ENCODE measurements at places on chromosomes 6 and 20.

- DNase-seq, result no peak
Measured at GRCh38 chr6:128567029-128567428, 46.6 kb upstream of the PTPRK start.

DNA sequence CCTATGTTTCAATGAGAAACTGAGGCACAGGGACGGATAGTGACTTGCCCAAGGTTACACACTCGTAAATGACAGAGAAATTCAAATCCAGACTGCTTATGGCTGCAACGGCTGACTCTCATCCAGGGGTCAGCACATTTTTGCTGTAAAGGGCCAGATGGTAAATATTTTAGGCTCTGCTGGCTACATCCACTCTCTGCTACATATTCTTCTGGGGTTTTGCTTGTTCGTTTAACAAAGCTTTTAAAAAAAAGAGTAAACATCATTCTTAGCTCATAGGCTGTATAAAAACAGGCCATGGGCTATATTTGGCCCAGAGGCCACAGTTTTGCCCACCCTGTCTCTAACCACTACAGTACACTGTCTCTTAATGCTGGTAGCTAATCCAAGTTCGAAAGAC, 103.4 kb downstream of the PREX1 start:
- DNase-seq, result no peak

GRCh38 chr6:92364948-92365541, 1054.3 kb downstream of the EPHA7 start:
- peak; percentile 23 for DNase-seq

DNA sequence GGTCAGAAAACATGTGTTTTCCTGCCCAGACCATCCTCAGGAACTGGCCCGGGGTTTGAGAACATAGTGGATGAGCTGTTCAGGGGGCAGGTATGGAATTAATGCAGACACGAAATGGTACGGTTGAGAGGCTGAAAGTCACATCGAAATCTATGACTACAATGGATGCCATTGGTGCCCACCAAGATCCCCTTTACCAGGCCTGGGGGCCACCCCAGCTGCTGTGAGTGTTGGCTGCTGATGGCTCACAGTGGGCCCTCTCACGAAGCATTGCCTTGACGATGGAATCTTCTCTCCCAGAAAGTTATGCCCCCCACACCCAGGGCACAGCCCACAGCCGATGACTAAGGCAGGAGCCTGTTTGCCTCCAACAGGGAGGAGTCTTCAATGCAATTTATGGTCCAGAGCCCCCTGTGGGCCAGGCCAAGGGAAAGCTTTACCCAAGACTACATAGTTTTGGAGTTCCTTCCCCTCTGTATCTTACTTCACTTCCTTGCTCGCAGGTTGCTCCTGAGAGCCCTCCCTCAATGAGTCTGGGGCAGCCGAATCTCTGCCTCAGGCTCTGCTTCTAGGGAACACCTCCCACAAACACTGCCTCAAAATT, 92.6 kb downstream of the BFSP1 start:
- no peak for DNase-seq

DNA sequence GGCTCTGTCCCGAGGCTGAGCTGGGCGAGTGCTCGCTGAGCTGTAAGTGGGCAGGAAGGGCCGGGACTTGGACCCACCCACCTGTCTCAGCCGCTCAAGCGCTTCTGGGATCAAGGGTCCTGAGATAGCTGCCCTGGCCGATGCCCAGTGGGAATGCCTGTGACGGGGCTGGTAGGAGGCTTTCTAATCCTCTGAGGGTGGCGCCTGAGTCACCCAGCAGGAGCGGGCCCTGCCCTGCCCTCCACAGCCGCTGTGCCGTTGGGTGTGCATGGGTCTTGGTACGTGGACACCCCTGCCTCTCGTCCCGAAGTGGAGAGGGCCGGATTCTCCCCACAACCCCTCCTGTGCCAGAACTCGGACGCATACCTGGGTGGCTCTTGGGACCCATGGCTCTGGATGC, 43.1 kb upstream of the GATA5 start:
- DNase-seq, result no peak

DNA sequence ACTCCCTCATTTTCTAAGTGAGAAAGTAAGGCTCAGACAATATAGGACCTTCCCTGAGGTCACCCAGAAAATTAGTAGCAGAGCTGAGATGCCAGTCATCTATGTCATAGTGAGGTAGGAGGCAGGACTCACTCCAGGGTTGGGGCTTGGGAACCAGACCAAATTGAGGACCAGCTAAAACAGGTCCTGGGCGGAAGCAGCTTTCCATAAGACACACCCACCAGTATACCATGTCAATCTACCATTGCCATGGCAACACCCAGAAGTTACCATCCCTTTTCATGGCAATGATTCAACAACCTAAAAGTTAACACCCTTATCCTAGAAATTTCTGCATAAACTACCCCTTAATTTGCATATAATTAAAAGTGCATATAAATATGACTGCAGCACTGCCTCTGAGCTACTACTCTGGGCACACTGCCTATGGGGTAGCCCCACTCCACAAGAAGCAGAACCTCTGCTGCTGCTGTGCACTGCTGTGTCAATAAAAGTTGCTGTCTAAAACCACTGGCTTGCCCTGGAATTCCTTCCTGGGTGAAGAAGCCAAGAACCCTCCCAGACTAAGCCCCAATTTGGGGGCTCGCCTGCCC, 30.3 kb upstream of the OCSTAMP start:
- peak; percentile 29 for DNase-seq

GRCh38 chr6:28105245-28105639, 19.2 kb upstream of the ZSCAN16 start:
- peak; percentile 50 for DNase-seq

DNA sequence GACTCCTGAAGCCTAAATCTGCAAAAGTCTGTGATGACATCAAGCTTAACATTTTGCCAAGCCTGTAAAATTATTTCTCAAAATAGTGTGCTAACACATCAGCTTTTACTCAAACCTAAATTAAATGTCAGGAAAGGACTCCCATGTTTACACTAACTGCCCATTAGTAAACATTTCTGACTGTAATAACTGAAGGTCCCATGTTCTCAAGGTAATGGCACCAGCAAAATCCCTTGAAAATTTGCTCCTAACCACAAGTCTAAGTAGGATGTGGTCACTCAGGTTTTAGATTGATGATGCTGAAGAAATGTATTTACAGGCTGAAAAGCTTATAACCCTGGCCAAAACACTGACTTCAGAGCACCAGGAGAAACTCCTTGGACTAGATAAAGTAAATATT, 33.0 kb downstream of the BACH2 start:
- no peak for DNase-seq

GRCh38 chr20:51219544-51219943, 196.6 kb upstream of the KCNG1 start:
- no peak for DNase-seq

DNA sequence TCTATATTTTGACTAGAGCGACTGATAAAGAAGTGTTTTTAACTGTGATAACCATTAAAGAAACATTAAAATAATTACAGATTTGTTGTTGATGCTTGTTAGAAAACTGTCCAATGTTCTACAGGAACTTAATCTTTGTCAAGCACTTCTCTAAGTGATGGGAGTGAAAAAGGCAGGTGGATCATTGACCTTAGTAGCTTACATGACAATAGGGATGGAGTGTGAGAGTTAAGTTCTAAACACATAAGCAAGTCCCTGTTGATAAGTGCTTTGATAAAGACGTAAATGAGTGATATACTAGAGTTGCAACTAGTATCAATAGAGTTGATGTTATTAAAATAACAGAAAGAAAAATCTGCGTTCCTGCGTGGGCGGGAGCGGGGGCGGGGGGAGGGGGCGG, 931.5 kb upstream of the EPHA7 start:
- DNase-seq, result peak; percentile 16

DNA sequence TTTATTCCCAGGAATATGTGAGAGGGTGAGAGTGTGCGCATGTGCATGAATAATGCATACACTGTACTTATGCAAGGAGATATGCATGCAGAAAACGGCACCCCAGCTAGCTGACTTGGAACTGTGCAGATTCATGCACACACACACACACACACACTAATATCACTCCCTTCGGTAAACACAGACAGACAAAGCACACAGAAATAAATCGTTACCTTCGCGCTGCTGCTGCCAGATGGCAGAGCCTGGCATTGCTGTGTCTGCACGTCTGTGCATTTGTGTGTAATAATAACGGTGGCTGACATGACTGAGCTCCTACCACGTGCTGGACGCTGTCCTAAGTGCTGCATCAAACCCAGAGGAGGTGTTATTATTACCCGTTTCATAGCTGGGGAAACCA, 36.8 kb downstream of the PREX1 start:
- no peak for DNase-seq

DNA sequence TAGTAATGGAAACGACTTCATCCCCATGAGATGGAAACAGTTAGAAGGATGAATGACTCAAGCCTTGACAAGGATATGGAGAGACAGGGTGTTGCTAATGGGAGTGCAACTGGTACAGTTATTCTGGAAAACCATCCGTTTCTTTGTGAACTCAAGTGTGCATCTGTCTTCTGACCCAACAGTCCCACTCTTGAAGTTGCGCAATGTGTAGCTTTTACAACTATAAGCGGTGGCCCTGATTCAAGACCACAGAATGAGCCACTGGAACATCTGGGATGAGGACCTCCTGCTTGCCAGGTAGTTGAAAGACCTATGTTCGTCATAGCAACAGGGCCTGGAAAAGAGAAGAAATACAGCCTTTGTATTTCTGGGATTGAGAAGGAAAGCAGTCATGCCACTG, 115.8 kb upstream of the GMDS start:
- DNase-seq, result no peak

GRCh38 chr20:51337126-51337805, 205.3 kb downstream of the NFATC2 start:
- no peak for DNase-seq

GRCh38 chr6:20991910-20992309, 457.7 kb downstream of the CDKAL1 start:
- no peak for DNase-seq

- DNase-seq, result no peak
Measured at GRCh38 chr6:83998021-83998584, 35.5 kb upstream of the MRAP2 start.

- no peak for DNase-seq
Measured at GRCh38 chr6:35954333-35954732, 33.4 kb upstream of the SRPK1 start.

- peak; percentile 51 for DNase-seq
Measured at GRCh38 chr6:105424175-105424783, 21.4 kb upstream of the PREP start.

GRCh38 chr20:16500197-16500596, 73.1 kb downstream of the KIF16B start:
- no peak for DNase-seq

DNA sequence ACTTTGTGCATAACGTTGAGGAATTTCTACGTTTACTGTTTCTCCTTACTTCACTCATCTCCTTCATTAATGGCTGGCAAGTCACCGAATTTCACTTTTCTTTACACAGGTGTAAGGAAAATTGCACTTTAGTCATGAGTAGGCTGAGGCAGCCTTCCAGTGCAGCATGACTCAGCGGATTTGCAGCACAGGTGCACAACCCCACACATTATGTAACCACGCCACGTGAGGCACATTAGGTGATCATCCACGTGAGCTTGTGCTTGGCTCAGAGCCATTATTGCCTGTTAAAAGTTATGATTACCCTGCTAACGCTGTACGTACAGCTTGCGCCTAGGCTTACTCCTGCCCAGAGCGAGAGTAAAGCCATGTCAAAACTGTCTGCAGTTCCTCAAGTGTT, 158.8 kb downstream of the NKAIN2 start:
- DNase-seq, result peak; percentile 97

DNA sequence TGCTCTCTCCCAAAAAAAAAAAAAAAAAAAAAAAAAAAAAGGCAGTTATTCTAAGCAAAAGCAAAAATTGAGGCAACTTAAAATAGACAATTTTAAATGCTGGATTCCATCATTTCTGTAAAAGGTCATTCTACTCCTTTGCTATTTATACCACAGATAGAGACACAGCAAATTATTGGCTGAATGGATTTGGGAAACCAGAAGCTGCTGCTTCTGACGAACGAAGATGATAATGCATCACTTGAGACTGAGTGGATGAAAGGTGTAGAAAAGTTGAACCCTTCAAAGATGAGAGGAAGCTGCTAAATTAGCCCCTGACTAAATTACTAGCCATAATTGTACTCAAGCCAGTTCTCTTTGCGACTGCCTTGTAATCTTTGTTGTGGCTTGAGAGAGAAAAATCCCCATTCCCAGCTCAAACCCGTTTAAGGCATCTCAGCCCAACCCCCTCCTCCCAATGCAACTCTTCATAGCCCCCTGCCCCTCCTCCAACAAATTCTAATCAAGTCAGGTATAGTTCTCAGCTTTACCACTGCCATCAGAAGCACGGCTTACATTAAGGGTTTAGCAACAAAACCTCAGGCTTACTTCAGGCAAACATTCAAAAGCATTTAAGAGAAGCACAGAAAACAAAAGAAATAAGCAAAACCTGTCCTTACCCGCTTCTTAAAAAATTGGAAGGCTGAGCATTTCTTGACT, 1.0 kb downstream of the SGK1 start:
- DNase-seq, result no peak

- no peak for DNase-seq
Measured at GRCh38 chr6:30656513-30656912, 9.6 kb downstream of the C6orf136 start.

DNA sequence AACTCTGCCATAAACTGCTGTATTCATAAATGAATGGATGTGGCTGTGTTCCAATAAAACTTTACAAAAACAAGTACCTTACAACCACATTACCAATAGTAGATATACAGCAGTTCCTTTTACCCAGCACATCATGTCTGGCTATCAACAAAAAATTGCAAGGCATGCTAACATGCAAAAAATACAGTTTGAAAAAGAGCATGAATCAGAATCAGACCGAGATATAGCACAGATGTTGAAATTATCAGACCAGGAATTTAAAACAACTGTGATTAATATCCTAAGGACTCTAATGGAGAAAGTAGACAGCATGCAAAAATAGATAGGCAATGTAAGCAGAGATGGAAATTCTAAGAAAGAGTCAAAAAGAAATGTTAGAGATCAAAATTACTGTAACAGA, 8.4 kb upstream of the NUS1 start:
- DNase-seq, result no peak

GRCh38 chr6:156557251-156557910, 219.8 kb upstream of the ARID1B start:
- peak; percentile 96 for DNase-seq

- peak; percentile 98 for DNase-seq
Measured at GRCh38 chr6:158869826-158870648, 50.9 kb upstream of the EZR start.

GRCh38 chr6:44049989-44050871, 77.0 kb downstream of the MRPL14 start:
- DNase-seq, result no peak

GRCh38 chr20:62168890-62169435, 13.9 kb upstream of the MTG2 start:
- no peak for DNase-seq

- DNase-seq, result no peak
Measured at GRCh38 chr20:58906894-58907293, 54.4 kb downstream of the GNAS start.

- DNase-seq, result no peak
Measured at GRCh38 chr6:166402582-166403277, 20.0 kb upstream of the MPC1 start.

DNA sequence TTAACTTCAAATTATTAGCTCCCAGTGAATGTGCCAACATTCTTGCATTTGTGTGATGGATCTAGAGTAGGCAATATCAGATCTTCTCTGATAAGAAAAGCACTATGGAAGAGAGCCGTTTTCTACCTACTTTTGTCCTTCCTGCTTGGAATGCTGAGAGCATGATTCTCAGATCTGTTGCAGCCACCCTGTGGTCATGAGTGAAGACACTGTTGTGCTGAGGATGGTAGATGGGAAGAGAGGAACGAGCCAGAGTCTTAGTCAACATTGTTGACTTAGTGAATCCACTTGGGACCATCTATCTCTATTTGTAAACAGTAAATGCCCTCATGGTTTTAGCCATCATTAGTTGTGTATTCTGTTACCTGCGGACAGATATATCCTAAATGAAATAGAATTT, 202.6 kb downstream of the CD109 start:
- peak; percentile 41 for DNase-seq
